Memory B cell (primary cell): ENCODE measurements at places on chromosomes 12 and 14.

- DNase-seq, result no peak
Measured at GRCh38 chr14:66046591-66046990, 439.6 kb upstream of the CCDC196 start.

GRCh38 chr14:32578181-32578580 is 249.1 kb downstream of the AKAP6 start:
- no peak for DNase-seq

DNA sequence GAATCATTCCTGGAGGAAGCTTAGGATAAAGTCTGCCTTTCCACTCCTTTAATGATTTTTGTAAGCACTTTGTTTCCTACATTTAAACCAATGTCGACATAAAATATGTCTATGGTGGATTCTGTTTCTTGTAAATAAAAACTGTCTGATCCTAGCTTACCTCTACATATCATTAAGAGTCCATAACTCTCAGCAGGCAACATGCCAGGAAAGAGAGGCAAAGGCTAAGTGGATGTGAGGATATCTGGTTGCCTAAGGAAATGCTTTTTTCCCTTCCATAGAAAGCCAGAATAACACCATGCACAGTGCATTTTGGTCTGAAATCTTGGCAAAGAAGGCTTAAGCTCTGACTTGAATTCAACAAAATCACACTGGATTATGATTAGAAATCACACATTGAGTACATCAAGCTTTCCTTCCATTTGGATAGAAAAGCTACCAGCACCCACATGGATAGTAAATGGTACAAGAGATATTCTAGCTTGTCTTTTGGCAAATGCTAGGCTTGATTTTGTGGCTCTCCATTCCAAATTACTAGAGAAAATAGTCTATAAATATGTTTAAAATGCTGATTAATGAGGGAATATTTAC is 57.0 kb upstream of the CNTN1 start:
- no peak for DNase-seq

- DNase-seq, result no peak
Measured at GRCh38 chr14:71339650-71340415, 432.6 kb downstream of the PCNX1 start.

DNA sequence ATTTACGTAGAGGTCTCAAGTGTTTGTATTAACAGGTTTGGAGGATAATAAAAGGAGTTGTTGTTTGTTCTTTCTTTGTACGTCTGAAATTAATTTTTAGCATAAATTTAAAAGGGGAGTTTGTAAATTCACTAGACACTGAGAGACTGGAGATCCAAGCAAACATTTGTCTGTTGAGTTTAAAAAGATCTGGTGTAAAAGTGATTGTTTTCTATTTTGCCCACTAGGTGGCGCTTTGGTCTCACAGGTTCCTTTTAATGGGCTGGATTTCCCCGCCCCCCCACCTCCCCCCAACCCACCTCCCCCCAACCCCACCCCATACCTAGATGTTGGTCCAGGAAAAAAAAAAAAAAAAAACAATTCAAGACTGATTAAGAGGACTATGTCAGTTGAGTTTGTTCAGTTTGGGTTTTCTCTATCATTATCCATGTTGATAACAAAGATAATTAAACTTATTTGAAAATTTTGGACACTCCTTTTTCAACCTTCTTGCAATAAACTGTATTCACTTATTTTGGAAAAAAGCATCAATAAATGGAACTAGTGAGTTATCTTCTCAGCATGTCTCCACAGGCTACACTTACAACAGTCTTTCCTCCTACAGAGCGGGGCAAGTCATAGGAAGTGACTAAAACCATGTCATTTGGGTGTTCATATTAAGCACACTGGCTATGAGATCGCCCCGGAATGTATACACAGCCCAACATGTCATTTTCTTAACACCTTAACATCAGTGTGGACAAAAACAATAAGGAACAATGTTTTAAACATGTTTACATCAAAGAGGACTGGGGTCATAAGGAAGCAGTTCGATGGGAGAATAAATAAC is 841.1 kb downstream of the NRXN3 start:
- DNase-seq, result no peak

DNA sequence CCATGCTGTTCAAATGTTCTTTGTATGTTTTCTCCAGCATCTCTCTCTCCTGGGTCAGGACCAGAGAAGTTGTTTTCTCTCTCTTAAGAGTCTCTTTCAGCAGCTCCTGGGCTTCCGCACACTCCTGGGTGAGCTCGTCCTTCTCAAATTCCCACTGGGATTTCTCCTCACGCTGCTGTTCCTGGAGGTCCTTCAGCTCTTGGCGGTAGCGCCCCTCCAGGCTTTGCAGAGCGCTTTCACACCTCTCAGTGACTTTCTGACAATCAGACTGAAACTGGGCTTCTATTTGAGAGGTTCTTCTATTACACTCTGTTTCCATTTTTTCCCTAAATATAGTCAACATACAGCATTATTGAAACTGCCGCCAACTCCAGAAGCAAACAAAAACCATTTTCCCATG is 72.7 kb downstream of the NIN start:
- DNase-seq, result no peak

DNA sequence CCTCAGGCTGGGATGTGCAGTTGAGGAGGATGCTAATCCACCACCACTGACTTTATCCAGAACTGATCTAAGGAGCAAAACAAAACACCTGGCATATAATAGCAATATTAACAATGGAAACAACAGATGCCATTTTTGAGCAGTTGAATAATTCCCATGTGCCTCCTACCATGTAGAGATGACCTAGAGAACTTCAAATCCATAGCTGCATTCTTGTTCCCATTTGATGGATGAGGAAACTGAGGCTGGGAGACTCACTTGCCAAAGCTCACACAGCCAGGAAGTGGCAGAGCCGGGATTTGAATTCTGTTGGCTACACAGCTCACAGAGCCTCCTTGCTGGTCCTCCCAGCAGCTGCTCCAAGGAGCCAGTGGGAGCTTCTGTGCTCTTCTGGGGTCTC is 155.8 kb upstream of the MYL2 start:
- DNase-seq, result no peak

DNA sequence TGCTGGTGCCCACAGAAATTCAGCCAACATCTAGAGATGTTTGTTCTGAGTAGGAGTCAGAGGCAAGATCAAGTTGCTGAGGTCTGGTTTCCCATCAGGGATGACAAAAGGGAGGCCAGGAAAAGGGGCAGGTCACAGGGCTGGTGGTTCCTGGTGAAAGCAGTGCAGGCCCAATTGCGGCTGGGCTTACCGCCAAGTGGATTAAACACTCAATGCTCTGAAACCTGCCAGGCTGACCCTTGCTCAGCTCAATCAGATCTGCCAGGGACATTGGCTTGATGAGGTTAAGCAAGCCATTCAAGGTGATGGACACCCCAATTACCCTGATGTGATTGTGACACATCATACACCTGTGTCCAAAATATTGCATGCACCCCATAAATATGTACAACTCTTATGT is 5.5 kb upstream of the OAS1 start:
- no peak for DNase-seq

DNA sequence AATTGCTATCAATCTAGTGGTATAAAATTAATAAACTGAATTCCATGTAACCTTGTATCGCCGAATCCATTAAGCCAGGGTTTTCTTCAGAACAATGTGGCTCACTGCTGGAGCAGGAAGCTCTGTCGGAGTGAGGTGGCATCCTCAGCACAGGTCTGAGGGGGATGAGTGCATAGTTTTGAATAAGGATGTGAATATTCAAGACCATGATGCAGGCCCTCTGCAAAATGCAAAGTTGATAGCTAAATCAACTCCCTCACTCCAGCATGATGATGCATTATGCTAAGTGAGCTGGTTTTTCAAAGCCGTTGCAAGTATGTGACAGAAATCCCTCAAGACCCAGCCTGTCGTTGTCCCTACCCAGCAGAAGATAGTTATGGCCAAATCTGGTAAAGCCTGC is 53.0 kb downstream of the TRIM9 start:
- no peak for DNase-seq

GRCh38 chr12:20024194-20024593 is 344.1 kb upstream of the PDE3A start:
- DNase-seq, result no peak

GRCh38 chr12:57149245-57149900 is 2.0 kb upstream of the LRP1-AS start:
- DNase-seq, result no peak

- no peak for DNase-seq
Measured at GRCh38 chr12:45483571-45483970, 245.9 kb upstream of the ARID2 start.

DNA sequence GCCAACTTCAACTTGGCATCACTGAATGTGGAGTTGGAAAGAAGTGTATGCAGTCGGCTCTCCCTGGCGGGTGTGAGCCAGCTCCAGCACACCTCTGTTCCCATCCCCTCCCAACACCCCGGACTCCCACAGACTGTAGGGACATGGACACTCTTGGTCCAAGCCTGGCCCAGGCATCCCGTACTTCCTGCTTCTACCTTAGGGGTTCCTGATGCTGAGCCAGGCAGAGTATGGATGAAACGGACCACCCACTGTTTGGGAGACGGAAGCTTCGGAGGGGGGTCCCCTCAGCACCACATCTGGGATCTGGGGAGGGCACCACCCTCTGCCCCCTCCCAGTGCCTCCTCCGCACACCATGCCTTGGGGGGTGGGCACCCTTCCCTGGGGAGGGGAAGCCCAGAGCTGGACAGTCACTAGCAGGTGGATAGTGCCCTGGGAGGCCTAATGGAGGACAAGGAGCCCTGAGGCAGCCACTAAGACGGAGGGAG is 62.0 kb downstream of the LGMN start:
- no peak for DNase-seq

DNA sequence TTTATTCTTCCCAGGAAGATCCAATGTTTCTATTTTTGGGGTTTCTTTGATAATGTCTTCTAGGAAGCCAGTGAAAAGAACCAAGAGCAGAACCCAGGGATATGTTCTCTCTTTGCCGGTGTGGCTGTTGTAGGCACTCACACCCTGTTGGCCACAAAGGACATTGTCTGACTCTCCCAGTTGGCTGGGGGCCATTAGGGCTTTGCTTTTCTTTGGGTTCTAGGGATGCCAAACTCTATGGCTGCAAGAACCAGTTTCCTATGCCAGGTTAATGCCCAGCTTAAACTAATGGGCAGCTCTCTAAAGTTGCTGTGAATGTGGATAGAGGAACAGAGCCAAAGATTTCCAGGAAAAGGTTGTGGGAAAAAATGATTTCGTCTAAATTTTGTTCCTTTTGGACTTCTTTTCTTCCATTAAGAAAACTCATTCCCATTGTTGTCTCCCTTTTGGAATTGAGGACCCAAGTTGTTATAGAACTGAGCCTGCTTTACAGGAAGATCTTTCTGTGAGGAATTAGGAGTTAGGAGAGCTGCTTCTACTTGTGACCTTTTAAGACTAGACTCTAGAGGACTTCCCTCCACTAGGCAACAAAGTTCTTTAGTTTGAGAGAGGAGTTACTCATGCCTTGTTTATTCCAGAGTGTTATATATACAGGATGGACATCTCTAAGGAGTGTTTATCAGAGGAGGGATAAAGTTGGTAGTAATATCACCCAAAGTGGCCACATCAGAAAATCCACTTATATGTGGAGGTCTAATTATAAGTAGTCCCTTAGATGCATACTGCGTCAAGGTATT is 13.1 kb downstream of the COPZ1 start:
- no peak for DNase-seq

- DNase-seq, result no peak
Measured at GRCh38 chr14:35384455-35385041, 20.0 kb downstream of the NFKBIA start.

- no peak for DNase-seq
Measured at GRCh38 chr14:22580625-22581024, 8.4 kb downstream of the DAD1 start.

DNA sequence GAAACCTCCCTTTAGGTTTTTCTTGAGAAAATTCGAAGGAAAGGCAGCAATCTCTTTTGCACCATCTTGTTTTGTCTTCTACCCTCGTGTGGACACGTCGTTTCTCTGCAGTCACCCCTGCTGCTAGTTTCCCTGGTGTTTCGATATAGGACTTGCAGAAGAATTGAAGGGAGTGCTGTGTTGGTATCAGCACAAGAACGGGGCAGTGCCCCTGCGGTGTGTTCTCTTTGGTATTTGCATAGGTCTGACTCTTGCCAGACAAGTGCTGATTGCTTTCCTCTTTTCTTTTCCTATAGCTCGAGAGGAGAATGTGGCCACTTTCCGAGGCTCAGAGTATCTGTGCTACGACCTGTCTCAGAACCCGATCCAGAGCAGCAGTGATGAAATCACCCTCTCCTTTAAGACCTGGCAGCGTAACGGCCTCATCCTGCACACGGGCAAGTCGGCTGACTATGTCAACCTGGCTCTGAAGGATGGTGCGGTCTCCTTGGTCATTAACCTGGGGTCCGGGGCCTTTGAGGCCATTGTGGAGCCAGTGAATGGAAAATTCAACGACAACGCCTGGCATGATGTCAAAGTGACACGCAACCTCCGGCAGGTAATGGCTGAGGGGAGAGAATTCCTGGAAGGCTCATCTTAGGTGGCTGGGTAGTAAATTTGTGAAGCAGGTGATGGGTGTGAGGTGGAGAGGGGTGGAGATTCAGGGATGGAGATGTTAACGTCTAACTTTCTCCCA is 474.8 kb downstream of the NRXN3 start:
- no peak for DNase-seq

GRCh38 chr14:56117765-56118610 is at the start of gene PELI2:
PELI2 (plus strand) TSS chr14:56118411; CDS start chr14:56118661, 250 bp downstream.
- DNase-seq, result peak; percentile 82

GRCh38 chr12:121653999-121654398 is 15.5 kb downstream of the MORN3 start:
- no peak for DNase-seq

DNA sequence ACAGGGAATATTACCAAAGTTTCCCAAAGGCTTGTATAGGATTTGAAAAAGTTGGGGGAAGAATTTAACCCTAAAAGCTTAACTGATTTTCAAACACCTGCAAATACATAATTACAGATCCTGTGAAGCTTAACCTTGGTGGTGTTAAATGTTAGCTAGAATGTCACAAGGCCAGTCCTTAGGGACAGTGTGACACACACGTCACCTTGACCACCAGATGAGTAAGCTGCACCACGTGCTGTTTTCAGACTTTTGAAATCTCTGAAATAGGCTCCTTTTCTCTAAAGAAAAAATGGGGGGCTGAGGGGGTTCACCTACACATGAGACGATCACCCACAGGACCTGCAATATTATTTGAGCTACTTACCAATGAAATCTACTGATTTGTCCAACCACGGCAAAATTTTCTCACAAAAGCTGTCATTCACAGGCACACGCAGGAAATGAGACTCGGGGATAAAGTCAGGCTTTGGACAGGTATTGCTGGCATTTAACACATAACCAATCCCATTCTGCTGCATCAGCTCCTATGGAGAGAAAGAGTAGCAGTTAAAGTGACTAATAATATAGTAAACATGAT is 75.9 kb downstream of the DUSP16 start:
- no peak for DNase-seq
